Cerebellar nuclear complex (tissue), 1 donor: ENCODE measurements at places on chromosomes 11 and 22.

- no peak for DNase-seq
These were observed 10.0 kb upstream of the NAV2 start for GRCh38 chr11:19702620-19703019.

DNA sequence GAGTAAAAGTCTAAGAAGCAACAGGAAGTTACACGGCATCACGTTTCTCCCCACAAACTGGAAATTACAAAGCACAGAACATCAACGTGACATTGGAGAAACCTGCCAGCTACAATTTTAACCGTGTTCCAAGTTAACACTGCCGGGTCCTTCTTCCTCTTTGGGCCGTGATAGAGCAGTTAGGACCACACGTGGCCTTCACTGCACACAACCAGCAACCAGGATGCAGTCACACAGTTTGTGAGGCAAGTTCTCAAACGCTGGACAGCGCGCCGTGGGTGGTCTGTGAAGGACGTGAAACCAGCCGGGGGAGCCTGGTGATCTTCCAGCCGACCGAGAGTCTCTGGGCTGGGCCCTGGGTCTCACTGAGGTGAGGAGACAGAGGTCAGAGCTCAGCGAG lies 14.6 kb downstream of the C11orf21 start:
- no peak for DNase-seq

DNA sequence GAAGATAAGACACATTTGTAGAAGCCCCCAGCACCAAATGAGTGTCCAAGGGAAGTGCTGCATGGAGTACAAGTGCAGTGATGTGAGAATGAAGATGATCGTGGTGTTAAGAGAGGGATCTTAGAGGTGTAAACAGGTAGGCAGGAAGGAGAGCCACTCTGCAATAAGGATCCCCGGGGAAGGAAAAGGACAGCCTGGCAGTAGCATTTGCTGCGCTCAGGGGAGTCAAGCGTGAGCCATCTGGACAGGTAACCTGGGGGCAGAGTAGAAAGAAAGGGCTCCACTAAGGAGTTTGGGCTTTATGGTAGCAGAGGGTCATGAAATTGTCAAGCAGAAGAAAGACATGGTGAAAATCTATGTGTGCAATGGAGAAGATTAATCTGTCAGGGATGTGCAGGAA lies 587.2 kb downstream of the BUD13 start:
- DNase-seq: no peak

DNA sequence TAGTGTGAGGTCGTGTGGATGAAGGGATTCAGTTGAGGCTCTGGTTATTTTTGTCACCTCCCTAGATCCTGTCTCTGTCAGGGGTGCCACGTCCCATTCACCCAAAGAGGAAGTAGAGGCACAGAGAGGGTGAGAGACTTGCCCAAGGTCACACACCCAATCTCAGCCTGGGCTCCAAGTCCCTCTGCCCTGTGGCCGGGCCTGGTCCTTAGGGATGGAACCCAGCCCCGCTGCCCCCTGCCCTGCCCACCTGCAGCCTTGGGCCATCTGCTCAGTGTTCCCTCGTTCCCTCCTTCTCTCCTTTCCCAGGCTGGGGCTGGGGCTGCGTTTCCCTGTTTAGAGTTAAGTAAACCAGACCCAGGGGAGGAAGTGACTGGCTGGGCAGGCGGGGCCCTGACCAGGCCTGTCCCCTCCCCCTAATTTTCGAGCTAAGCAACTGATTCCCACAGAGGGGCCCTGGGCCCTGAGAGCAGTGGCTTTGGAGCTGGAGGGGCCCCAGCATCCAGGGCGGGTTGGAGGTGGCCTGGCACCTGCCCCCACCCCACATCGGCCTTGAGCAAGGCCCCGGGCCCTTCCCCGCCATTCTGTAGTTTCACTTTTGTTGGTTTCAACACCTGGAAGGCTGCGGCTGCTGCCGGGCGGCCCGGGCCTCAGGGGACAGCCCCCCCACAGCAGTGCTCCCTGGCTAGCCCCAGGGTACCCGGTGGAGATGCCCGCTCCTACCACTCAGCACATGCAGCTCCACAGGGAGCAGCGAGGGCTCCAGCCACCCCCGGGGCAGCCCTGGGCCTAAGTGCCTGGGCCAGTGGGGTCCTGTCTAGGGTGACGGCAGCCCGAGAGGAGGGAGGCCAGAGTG lies 1.5 kb downstream of the TCIRG1 start:
- no peak for DNase-seq

DNA sequence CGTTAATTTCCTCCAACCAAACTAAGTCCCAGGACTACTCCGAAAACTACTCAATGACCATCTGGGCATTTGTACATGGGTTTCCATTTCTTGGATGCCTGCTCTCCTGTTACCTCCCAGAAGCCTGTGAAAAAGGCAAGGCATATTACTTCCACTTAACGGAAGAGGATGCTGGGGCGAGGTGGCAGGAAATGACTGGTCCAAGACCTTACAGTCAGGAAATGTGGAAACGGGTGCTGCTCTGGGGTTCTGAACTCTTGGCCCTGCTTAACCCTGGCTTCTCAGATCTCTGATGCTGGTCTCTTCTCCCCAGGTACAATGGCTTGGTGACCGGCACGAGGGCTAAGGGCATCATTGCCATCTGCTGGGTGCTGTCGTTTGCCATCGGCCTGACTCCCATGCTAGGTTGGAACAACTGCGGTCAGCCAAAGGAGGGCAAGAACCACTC lies 12.9 kb downstream of the ADORA2A start:
- DNase-seq: no peak

DNA sequence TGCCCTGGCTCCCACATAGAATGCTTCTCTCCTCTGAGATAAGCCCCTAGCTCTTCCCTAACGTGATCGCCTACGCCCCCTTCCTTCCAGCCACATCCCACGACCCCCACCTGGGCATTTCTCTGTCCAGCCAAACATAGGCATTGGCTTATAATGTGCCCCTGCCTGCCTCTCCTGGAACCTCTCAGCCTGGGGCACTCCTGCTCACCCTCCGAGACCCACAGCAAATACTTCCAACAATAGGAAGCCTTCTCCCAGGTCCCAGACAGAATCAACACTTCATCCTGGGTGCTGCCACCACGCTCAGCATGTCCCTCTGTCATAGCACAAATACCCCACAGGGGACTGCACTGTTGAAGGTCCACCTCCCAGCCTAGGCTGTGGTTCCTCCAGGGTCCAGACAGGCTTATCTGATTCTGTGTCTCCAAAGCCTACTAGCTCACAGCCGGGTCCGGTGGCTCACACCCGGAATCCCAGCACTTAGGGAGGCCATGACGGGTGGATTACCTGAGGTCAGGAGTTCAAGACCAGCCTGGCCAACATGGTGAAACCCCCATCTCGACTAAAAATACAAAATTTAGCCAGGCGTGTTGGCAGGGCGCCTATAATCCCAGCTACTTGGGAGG lies 24.2 kb upstream of the TMPRSS4 start:
- no peak for DNase-seq

GRCh38 chr11:80686889-80687288 lies 1246.1 kb upstream of the TENM4 start:
- no peak for DNase-seq

DNA sequence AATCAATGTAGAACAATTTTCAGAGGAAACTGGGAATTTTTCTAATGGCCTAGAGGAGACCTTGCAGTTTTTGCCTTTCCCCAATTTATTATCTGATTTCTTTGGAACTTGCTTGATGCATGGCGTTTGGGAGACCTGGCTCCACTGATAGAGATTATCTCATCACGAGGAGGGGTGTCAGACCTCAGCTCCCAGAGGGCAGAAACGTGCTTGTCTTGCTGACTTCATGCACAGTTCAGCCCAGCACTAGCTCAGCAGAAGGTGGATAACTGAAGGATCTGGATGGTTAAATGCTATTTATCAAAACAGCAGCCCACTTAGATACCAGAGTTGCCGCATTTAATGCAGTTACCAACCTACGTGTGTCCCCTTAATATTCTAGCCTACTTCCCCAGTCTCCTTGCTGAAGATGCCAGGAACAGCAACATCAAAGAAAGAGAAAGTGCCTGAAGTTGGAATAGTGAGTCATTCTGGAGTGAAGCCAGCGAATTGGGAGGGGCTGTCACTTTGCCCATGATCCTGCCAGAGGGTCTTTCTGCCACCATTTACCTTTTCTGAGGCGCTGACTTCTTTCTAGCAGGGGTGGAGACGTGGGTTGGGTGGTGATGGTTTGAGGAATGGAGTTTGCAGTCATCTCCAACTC lies 133.5 kb upstream of the CADM1 start:
- DNase-seq: no peak

- no peak for DNase-seq
These were observed 550.9 kb upstream of the CCDC90B start for GRCh38 chr11:83836883-83837654.

DNA sequence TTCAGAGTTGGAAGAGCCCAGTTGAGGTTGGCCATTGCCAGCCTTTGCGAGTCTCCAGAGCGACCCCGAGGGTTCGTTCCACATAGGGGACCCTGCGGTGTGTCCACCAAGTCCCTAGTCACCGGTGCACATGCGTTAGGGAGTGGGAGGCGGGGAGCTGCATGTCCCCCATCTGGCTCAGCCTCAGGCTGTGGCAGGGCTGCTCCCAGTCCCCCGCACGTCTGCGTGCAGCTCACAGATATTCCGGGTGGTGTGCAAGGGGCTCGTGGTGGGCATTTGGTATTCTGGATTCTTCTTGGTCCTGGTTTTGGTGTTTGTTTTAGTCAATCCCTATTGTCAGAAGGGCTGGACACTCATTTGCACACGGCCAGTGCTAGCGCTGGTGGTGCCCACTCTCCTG lies 48.8 kb downstream of the MUC6 start:
- no peak for DNase-seq

GRCh38 chr11:64545619-64546018 lies 45.4 kb upstream of the SLC22A12 start:
- no peak for DNase-seq

DNA sequence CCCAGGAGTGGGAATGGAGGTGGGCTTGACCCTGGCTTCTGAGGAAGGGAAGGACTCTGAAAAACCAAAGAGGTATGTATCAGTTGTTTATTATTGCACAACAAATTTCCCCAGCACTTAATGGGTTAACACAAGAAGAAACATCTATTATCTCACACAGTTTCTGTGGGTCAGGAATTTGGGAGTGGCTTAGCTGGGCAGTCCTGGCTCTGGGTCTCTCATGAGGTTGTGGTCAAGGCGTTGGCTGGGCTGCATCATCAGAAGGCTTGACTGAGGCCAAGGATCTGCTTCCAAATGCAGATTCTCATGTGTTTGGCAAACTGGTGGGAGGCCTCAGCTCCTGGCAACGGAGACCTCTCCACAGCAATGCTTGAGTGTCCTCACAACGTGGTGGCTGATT lies 17.5 kb upstream of the SMIM38 start:
- no peak for DNase-seq

- DNase-seq: no peak
These were observed 44.9 kb downstream of the OR4C46 start for GRCh38 chr11:54558919-54559318.

- no peak for DNase-seq
These were observed 307.5 kb downstream of the ETS1 start for GRCh38 chr11:128279866-128280265.

DNA sequence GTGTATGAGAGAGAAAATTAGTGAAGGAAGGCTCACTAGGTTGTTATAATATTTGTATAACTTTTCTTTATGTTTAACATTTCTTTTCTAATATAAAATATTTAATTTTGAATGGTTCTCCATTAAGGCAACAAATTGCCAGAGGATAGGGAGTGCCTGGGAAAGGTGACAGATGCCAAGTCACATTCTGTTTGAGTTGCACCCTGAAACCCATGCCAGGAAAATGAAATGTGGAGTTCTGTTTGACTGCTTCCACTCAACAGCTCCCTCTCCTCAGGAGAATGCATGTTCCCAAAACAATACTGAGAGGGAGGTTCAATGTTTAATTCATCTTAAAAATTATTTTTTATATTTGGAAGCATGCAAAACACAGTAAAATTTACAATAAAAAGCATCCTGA lies 5.9 kb upstream of the USP18 start:
- DNase-seq: no peak
